ENCODE measurements at places on chromosomes 13 and 19.

DNA sequence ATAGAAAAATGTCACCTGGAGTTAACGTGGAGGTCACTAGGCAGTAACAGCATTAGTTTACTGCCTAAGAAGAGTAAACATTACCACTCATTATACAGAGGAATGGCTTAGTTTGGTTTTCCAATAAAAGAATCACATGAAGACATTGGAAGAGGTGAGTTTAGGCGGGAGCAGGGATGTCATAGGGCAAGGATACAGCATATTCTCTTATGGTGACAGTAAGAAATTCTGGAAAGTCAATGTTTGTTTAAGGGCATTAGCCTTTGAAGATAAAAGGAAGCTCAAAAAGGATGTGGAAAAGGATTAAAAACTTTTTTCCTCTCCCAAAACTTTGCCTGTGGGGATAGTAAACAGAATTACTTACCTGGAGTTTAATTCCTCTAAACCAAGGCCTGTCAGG is 4.1 kb downstream of the POLR1D start:
- DNase-seq: no peak

DNA sequence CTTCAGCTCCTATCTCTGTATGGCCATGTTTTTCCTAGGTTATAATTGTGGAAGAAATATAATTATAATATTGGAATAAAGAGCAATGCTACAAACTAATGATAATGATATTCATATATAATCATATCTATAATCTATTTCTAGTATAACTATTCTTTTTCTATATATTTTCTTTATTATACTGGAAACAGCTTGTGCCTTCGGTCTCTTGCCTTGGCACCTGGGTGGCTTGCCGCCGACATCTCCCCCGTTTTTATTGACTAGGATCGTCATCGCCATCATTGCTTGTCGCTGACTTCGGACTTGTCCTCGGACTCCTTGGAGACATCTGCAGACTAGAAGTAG is 24.2 kb downstream of the ZNF763 start:
- DNase-seq: no peak

- DNase-seq: no peak
Observed at GRCh38 chr19:44590245-44591059, 22.9 kb upstream of the IGSF23 start.

DNA sequence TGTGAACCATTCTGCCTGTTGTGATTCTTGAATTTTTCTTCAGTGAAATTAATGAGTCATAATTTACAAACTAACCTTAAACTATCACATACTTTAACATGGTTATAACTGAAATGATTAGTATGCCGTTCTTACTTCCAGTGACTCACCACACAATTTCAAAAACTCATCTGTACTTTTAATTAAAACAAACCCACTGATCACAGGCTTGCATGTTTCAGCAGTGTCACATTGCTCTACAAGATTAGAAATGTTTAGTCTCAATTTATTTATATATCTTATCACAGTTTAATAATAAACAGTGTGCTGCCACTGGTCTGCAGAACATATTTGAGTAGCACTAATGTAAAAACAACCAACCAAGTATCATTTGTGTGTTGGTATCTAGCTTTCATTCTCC is 2227.9 kb upstream of the PCDH20 start:
- no peak for DNase-seq

- DNase-seq: peak; percentile 10
Observed at GRCh38 chr13:97849305-97849704, 104.2 kb upstream of the IPO5 start.

DNA sequence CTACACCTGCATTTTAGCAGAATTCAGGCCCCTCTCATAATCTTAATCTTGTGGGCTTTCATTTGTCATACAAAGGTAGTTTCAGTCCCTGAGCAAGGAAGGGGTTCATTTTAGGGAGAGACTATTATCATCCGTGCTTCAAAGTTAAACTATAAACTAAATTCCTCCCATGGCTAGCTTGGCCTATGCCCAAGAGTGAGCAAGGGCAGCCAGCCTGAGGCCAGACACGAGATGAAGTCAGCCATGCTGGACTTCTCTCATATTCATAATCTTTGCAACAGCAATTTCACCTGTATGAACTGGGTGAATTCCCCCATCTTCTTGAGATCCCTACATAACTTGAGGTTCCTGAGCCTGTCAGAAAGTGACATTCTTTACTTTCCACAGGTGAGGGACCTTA is 13.0 kb downstream of the ERICH4 start:
- peak; percentile 7 for DNase-seq

- DNase-seq: no peak
Observed at GRCh38 chr19:29645491-29645867, 19.8 kb upstream of the PLEKHF1 start.

DNA sequence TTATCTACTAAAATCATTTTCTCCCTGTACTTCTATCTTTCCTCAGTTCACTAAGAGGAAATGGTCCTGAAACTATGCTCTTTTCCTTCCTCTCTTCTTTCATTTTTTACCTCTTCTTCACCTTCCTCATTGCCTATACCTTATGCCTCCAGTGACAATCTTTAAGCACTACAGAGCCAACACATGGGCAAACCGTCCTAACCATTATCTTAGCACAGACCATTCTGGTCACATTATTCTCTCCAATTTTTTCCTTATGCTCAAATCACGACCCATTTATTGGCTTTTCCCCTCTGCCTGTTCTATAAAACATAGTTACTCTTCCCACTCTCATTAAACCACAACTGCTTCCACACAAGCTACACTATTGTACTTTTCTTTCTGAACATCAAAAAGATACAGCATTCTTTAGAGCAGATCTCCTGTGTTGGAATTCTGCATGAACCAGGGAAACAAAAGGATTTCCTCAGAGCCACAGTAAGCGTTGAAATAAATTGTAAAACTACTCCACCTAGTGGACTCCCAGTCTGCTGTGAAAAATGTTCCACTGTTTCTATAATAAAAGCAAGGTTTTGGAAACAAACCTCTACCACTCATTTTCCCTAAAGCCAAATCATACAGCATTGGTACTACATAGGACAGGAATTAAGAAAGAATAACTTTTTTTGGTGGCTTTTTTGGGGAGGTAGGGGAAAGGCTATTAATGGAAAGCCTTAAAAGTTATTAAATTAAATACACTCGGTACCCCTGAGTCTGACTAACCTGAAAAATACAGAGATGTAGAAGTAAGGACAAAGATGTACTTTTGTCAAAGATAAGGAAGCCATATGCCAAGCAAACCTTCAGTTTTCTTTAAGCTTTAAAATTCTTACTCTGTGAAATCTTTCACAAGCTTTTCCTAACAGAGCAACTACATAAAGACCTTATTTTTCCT is 19.5 kb downstream of the NUFIP1 start:
- DNase-seq: peak; percentile 51

DNA sequence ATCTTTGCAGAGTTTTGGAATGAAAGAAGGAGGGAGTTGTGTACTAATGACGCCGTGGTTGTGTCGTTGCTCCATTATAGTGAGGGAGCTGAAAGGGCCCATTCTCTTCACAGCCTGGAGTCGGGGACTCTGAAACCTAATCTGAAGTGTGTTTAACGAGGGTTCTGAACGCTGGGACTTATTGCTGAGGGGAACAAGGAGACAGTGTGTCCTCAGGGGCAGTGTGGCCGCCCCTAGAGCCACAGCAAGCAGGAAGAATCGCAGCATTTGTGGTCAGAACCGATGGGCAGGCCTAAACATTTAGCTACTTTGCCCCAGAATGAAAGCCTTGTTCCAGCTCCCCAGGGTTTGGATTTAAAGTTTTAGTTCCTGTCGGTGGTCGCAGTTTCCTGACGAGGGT is 156.4 kb upstream of the RNF113B start:
- no peak for DNase-seq

- DNase-seq: no peak
Observed at GRCh38 chr13:26682606-26683005, 78.0 kb downstream of the GPR12 start.

DNA sequence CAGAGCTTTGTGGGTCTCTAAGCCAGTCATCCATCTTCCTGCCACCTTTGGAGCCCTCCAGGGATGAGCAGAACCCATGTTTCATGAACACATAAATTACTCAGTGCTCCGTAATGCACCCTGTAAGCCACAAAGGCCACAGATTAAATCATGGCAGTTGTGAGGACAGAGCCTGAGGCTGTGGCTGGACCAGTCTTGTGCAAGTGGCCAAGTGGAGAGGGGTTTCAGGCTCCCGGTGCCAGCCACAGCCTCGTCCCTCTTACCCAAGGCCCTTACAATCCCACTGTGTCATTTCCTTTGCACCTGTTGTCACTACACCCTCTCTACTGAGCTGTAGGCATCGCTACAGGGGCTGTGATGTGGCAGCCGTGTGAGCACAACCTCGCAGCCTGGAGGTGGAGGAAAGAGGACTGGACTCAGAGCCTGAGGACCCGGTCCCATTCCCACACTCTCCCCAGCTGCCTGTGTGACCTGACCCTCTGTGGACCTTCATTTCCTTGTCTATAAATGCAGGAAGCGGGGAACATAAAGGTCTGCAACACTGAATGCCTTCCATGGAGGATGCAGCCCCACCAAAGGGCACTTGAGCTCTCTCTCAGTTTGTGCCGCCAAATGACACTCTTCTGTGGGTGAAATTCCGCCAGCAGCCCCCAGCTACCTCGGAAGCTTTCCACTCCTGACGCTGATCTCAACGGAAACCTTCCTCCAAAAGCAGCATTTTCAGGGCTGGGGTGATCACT is 792.0 kb downstream of the UQCRFS1 start:
- DNase-seq: no peak

GRCh38 chr13:102912599-102912998 is 66.8 kb downstream of the ERCC5 start:
- no peak for DNase-seq

- DNase-seq: no peak
Observed at GRCh38 chr13:103754783-103755182, 688.6 kb upstream of the SLC10A2 start.

DNA sequence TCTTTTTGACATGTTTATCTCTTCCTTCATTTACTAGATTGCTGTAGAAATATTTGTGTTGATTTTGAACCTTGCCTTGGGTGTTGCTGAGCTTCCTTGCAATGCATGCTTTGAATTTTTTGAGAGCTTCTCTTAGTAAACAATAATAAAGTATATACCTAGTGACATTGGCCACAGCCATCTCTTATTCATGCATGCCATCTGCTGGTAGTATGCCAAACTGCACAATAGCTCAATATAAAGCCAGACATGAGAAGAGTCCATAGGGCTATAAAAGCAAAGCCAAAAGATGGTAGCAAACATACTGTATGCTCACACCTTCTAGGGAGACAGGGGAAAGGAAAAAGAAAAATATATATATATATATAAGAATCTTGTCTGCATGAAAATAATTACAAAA is 18.9 kb upstream of the ZSCAN5A start:
- peak; percentile 63 for DNase-seq

- DNase-seq: no peak
Observed at GRCh38 chr19:11465600-11465999, 15.2 kb downstream of the ELAVL3 start.

DNA sequence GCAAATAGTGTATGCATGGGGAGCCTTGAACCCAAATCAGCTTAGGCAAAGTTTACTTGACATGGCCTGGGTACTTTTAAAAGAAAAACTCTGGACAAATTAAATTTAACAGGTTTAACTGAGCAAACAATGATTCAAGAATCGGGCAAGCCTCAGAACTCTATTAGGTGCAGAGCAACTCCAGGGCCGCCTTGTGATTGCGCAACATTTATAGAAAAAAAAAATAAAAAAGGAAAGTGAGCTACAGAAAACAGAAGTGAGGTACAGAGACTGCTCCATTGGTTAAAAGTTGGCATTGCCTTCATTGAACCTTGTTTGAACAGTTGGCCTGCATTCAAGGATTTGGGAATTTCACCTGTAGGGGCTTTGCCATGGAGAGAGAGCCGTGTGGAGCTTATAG is 421.0 kb upstream of the TSHZ3 start:
- DNase-seq: no peak

DNA sequence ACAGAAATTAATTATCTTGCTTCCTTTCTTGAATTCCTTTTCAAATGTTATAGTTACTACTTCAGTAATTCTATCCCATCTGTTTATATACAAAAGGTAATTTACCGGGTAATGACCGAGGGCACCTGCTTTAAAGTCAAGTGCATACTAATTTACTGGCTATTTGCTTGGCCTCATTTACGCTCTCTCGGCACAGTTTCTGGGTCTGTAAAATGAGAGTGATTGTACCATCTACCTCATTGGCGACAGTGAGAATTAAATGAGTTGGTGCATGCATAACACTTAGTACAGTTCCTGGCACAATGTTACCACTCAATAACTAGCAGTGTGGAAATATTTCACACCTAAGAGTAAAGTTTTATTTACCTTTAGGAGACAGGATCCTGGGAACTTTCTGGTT is 111.6 kb downstream of the GGACT start:
- DNase-seq: no peak

DNA sequence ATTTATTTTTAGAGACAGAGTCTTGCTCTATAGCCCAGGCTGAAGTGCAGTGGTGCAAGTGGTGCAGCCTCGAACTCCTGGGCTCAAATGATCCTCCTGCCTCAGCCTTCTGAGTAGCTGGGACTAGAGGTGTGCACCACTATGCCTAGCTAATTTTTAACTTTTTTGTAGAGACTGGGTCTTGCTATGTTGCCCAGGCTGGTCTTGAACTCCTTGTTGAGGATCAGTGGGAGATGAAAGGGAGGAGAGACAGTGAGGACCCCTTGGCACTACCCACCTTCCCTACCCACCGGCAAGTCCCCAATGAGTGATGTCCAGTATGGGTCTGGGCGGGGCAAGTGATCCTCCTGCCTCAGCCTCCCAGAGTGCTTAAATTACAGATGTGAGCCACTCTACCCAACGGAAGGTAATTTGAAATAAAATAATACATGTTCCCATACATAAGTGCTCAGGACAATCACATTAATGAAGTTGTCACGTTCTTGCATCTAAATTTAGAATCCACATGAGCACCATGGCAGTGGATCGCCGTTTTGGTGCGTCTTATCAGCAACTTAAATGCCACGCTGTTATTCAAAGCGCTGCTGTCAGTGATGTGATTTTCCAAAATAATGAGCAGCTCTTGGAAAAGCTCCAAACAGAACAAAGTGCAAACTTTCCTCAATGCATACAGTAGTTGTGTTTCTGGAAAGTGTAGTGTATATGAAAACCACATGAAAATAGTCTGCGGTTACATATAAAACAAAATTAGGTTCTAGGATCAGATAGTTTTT is 5.9 kb upstream of the ARL11 start:
- no peak for DNase-seq

DNA sequence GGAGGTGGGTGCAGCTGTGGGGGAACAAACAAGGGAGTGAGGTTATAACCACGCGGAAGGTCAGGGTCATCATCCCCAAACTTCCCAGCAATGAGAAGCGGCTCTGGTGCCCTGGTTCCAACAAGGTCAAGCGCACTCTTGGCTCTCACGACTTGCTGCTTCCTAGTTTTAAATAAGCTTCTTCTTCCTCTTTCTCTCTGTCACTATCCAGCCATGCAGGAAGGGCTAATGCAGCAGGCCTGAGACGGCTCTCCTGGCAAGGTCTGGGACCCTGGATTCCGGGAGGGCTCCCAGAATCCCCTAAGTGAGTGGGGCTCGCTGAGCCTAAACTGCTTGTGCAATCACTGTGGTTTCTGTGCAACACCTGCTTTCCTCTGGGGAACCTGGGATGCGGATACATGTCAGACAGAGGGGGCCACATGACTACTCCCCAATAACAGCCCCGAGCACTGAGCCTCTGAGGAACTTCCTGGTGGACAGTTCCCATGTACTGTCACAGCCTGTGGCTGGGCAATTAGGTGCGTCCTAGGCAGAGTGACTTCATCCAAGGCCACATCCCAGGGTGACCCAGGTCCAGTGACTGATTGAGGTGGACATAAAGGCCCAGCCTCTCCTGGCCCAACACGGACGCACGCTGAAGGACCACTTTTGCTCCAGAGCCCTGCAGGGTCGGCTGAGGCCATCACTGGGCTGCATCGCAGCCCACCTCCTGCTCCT is 24.2 kb downstream of the VRK3 start:
- no peak for DNase-seq
